ENCODE measurements at places on chromosomes 1 and 21.

DNA sequence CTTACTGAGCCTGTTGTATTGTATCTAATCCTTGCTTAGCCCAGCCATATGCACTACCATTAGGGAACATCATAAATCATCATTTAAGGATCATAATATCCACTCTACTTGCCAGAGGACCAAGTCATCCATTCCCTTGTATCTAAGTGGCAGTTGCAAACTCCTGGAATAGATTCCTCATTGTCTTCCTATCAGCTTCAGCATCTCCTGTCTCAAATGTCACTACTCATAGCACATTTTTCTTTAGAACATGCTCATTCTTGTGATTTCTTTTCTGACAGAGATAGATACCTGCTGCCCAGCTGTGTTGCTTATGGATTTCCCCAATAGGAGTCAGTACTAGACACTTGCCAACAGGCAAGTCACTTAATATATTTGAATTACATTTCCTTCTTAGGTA, 84.3 kb downstream of the OLFML3 start:
- no peak for DNase-seq

DNA sequence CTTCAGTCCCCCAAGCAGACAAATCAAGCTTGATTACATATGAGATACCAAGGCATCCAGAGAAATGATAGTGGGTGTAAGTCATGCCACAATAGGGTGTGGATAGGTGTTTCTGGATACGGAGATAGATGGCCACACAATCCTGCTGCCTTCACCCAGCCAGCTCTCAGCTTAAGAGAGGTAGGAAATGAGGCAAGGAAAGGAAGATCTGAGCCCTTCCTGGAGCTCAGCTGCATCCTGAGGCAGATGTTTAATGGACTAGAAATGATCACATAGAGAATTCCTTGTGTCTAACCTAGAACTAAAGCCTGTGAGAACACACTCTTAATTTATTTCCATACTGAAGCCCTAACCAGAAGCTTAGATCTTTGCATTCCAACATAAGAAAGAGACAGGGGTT, 210.3 kb downstream of the ST6GALNAC3 start:
- DNase-seq, result no peak

GRCh38 chr1:73901738-73902137, 296.2 kb downstream of the LRRIQ3 start:
- no peak for DNase-seq

DNA sequence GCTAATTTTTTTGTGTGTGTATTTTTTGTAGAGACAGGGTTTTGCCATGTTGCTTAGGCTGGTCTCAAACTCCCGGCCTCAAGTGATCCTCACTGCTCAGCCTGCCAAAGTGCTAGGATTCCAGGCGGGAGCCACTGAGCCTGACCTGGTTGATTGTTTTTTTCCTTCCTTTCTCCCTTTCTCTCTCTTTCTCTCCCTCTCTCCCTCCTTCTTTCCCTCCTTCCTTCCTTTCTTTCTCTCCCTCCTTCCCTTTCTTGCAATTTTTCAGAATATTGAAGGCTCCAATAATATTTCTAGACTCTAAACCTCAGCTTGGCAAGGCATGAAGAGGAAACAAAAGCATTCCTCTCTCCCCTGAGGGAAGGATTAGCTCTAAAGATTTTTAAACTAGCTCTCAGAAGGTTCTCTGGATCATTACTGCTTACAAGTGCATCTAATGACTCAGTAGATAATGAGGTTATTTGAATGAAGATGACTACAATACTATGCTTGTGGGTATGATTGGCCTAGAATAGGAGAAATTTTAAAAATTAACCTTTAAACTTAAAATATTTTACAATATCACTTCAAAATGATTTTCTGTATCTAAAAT, 68.5 kb upstream of the GADD45A start:
- DNase-seq, result no peak

DNA sequence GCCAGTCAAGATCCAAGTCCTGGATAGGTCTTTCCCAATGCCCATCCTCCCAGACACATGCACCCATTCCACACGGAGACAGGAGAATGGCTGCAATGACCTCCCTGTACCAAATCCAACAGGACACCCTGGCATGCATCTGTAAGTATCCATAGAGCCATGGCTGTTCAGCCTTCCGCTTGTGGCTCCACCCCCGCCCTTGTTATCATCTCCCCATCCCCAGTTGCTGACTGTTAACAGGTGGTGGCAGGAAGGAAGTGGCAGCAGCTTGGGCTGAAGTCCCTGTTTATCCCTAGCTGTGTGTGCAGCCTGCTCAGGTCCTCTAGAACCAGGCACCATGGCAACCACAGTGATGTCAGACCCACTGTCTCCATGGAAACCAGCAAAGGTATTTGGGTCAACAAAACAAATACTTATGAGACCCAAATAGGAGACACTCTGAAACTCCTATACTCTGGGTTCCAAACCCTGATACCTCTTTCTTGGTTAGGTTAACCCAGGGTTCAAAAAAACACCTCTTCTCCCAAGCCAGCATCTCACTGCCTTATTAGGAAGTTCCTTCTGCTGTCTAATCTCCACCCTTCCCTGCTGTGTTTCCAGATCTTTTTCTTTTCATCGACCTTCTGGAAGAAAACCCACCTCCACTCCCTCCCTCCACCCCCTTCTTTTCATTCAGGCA, 721 bp downstream of the PBXIP1 start:
- peak; percentile 89 for DNase-seq
